Mesendoderm (in vitro differentiated cells): ENCODE measurements at places on chromosomes 5 and 9.

- DNase-seq: no peak
These were observed 38.5 kb downstream of the TTC1 start for GRCh38 chr5:160047423-160047822.

DNA sequence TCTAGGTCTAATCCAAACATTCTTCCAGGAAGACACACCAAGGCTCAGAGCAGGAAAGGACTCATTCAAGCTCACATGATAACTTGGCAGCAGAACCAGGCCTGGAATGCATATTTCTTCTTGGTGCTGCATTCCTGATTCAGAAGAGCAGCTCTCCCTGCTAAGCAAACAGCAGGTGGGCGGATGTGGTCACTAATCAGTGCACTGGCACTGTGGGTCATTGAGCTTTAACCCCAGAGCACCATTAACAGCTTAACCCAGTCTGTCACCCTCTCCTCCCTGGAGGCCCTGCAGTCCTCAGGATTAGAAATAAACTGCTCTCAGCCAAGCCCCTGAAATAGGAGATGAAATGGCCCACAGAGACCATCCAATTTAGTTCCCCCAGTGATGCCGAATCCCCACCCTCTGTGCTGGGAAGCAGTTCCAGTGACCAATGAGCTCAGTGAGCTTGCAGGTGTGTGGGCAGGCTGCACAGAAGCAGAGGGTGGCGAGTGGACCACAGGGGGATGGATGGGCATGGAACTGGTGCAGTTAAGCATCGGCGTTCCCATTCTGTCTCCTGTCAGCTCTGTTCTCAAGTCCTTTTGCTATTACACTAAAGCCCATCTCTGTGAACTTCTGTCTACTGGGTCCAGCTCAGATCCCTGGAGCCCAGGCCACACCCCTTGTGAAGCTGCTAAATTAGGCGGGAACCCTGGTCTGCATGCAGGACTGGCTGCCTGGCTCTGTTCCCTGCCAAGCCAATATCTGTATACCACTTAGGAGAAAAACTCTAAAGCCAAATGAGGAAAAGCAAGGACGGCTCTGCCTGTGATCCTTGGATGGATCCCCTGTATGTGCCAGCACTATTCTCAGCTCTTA lies 16.6 kb upstream of the MEGF9 start:
- DNase-seq: peak; percentile 97

- peak; percentile 45 for DNase-seq
These were observed 12.5 kb downstream of the ARAP3 start for GRCh38 chr5:141669520-141669919.

GRCh38 chr5:116455061-116455460 lies 119.6 kb downstream of the SEMA6A start:
- no peak for DNase-seq

DNA sequence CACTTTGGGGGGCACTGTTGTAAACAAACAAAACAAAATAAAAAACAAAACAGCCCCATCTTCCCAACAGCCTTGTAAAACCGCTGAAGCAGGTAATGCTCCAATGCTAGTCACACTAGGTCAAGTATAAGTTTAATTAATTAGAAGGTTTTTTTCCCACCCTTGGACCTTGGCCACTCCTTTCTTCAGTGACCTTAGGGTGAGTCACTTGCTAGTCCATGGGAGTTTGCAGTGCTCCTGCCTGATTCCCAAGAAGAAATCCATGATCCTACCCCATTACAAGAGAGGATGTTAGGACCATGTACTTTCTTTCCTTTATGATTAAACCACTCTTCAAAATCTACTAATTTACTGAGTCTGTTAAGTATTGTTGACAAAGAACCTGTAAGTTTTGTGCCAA lies 192.2 kb upstream of the CDKN2B start:
- no peak for DNase-seq

GRCh38 chr9:752201-752600 lies 89.3 kb upstream of the DMRT1 start:
- no peak for DNase-seq
